Kidney (tissue), 22 donors: ENCODE measurements at places on chromosomes 16 and 17. TPM values are rescaled to one million over a fixed set of nuclear protein-coding genes. Genes with fewer than 3 reads are reported as not detected.

DNA sequence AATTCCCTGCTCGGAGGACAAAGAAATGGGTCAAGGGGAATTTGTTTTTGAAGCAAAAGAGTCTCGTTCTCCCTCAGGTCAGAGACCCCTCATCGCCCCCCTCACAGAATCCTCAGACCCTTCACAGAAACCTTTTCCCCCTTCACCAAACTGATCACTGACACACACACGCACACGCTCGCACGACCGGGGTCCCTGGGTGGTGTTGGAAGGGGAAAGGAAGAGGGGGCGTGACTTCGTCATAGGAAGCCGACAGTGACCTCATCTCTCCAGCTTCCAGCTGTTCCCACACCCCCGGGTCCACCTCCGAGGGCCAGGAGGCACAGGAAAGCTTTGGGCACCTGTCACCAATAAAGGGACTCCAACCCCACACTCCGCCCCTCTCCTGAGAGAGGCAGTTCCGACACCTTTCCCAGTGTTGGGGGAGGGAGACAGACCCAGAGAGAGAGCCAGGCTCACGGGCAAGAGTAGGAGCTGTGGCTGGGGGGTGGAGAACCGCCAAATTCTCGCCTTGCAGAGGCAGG, 1.2 kb downstream of the ASGR1 start:
- peak overlapping the region; percentile 68 for H3K4me3 ChIP-seq
- no peak overlapping the region for H3K27ac ChIP-seq

DNA sequence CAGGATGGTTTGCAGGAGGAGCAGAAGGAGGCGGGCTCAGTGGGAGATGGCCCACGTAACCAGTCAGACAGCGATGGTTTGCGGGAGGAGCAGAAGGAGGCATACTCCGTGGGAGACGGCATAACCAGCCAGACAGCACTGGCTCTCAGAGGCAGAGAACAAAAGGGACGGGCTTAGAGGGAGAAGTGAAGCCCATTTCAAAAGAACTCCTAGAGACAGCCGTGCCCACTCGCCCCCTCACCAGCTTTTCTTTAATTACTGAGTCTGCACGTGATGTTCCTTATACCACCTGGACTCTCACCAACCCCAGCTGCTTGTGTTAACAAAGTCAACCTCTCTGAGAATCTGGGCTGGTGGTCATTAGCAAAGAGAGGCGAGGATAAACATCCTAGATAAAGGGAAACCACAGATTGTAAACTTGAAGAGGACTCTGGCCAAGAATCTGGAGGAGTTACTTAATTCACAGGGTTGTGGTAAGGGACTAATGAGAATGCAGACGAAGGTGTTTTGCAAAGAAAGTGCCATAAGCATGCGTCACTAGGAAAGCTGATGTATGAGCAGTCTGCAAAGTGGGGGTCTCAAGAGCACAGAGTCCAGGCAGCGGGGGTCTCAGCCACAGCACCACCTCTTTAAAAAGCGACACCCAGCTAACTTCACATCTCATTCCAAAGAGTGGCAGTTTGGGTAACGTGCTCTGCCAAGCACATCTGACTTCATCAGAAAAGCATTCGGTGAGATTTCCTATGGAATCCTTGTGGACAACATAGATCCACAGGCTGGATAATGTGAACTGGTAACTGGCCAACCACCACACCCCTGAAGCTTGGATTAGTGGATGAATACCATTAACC, 51.7 kb downstream of the NXN start:
- H3K27me3 ChIP-seq = no peaks in the 10 kb centered on the region
- H3K36me3 ChIP-seq = no peaks in the 10 kb centered on the region
- no peaks in the 10 kb centered on the region for H3K4me1 ChIP-seq
- no peak for DNase-seq

- no peak overlapping the region for H3K4me3 ChIP-seq
- DNase-seq = no peak
- no peaks in the 10 kb centered on the region for H3K36me3 ChIP-seq
- H3K4me1 ChIP-seq = no peaks in the 10 kb centered on the region
These were observed 14.6 kb upstream of the KCNJ16 start for GRCh38 chr17:70060415-70060814.

Gene CRISPLD2
- total RNA-seq = 108 TPM

GRCh38 chr16:383326-384051, 1.7 kb upstream of the PGAP6 start:
- peak overlapping the region; percentile 48 for H3K4me3 ChIP-seq
- H3K27ac ChIP-seq = peak overlapping the region; percentile 89
- H3K27me3 ChIP-seq = no peaks in the 10 kb centered on the region
- no peaks in the 10 kb centered on the region for H3K36me3 ChIP-seq

Gene JUP
- total RNA-seq = 223 TPM

GRCh38 chr16:4214215-4214621, 27.7 kb downstream of the SRL start:
- H3K4me1 ChIP-seq = peaks cover 13% of the 10 kb centered on the region
- no peak overlapping the region for H3K4me3 ChIP-seq
- no peak for DNase-seq
- H3K36me3 ChIP-seq = no peaks in the 10 kb centered on the region

GRCh38 chr16:66706506-66706880, 9.9 kb upstream of the CMTM4 start:
- peak overlapping the region; percentile 81 for H3K27ac ChIP-seq
- peak; percentile 45 for DNase-seq
- no peaks in the 10 kb centered on the region for H3K27me3 ChIP-seq
- H3K4me3 ChIP-seq = peak overlapping the region; percentile 40
- no peaks in the 10 kb centered on the region for H3K36me3 ChIP-seq

GRCh38 chr16:56382459-56382858, 42.9 kb downstream of the AMFR start:
- H3K4me1 ChIP-seq = no peaks in the 10 kb centered on the region
- H3K27me3 ChIP-seq = no peaks in the 10 kb centered on the region
- H3K27ac ChIP-seq = no peak overlapping the region
- H3K36me3 ChIP-seq = peaks cover 15% of the 10 kb centered on the region

- no peak overlapping the region for H3K4me3 ChIP-seq
- no peaks in the 10 kb centered on the region for H3K36me3 ChIP-seq
- no peaks in the 10 kb centered on the region for H3K27me3 ChIP-seq
- no peak for DNase-seq
These were observed 18.2 kb downstream of the PAFAH1B1 start for GRCh38 chr17:2611627-2612026.

- DNase-seq = no peak
- H3K4me3 ChIP-seq = no peak overlapping the region
- H3K27ac ChIP-seq = no peak overlapping the region
- no peaks in the 10 kb centered on the region for H3K4me1 ChIP-seq
- no peaks in the 10 kb centered on the region for H3K27me3 ChIP-seq
These were observed 31.8 kb downstream of the SLC39A11 start for GRCh38 chr17:73060721-73061120.

DNA sequence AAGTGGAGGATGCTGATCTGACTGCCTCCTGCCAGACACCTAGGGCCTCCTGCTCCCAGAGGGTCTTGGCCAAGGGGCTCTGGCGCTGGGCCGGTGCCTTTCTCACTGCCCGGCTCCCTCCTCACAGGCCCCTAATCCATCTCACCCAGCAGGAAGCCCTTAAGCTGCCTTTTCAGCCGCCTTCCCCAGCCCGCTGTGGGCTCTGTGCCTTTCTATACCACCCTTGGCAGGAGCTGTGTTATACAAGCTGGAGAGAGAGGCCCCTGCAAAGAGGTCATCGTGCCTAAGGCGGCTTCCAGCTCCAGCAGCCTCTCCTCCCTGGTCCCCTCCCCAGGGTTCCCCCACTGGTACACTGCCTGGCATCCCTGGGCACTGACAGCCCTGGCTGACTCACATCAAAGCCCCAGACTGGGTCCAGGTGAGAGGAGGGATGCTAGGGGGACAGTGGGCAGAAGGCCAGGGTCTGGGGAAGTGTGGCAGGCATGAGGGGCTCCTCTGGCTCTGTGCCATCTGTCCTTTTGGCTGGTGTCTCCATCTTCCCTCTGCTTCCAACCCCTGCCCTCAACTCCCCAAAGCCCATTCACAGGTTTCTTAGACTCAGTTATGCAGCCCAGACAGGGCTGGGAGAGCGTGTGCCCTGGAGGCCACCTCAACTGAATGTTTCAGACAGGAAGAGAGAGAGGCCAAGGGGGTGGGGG, 15.3 kb upstream of the FZD2 start:
- no peaks in the 10 kb centered on the region for H3K4me1 ChIP-seq
- H3K36me3 ChIP-seq = no peaks in the 10 kb centered on the region
- H3K27ac ChIP-seq = no peak overlapping the region
- no peaks in the 10 kb centered on the region for H3K27me3 ChIP-seq

DNA sequence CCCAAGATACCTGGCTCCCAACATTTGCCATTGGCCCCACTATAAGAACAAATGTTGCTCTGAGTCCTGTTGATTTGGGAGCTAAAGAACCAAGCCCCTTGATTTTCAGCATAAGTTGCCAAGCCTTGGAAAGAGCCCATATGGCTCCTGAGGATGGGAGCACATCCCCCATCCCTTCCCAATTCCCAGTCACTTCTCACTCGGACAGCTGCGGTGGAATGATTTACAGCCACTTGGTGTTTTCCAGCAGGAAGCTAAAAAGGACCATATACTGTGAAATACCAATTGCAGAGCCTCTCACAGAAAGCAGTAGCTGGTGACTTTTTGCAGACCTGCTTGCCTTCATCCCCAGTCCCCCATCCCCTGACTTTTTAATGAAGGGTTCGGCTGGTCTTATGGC, 524.6 kb downstream of the GRIN2A start:
- no peak overlapping the region for H3K27ac ChIP-seq
- H3K4me3 ChIP-seq = no peak overlapping the region
- no peaks in the 10 kb centered on the region for H3K27me3 ChIP-seq
- H3K4me1 ChIP-seq = no peaks in the 10 kb centered on the region
- DNase-seq = peak; percentile 57
- H3K36me3 ChIP-seq = no peaks in the 10 kb centered on the region

DNA sequence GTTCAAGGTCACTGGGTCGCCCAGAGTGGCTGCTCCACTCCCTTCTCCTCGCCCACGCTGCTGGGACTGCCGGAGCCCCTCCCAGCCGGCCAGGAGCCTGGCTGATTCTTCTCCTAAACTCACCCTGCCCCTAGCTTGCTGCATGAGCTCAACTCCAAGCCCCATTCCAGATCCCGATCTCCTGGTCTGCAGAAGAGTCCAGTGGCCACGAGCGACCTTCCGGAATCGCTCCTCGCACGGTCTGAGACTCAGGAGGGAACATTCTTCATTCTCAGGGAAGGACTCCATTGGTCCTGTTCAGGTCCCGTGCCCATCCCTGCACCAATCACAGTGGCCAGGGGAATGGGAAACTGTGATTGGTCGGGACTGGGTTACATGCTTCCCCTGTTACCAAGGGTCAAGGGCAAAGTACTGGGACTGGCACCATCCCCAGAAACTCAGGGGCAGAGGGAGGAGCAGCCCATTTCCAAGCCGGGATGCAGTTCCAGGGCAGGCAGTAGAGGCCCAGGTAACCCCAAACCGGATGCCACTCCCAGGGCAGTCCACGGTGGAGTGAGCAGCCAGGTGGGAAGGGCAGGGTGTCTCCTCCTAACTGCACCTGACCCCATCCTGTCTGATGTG, 24.5 kb upstream of the CIBAR2 start:
- peak overlapping the region; percentile 81 for H3K27ac ChIP-seq
- no peaks in the 10 kb centered on the region for H3K36me3 ChIP-seq
- no peaks in the 10 kb centered on the region for H3K27me3 ChIP-seq
- H3K4me1 ChIP-seq = no peaks in the 10 kb centered on the region
- peak overlapping the region; percentile 58 for H3K4me3 ChIP-seq
- no peak for DNase-seq

DNA sequence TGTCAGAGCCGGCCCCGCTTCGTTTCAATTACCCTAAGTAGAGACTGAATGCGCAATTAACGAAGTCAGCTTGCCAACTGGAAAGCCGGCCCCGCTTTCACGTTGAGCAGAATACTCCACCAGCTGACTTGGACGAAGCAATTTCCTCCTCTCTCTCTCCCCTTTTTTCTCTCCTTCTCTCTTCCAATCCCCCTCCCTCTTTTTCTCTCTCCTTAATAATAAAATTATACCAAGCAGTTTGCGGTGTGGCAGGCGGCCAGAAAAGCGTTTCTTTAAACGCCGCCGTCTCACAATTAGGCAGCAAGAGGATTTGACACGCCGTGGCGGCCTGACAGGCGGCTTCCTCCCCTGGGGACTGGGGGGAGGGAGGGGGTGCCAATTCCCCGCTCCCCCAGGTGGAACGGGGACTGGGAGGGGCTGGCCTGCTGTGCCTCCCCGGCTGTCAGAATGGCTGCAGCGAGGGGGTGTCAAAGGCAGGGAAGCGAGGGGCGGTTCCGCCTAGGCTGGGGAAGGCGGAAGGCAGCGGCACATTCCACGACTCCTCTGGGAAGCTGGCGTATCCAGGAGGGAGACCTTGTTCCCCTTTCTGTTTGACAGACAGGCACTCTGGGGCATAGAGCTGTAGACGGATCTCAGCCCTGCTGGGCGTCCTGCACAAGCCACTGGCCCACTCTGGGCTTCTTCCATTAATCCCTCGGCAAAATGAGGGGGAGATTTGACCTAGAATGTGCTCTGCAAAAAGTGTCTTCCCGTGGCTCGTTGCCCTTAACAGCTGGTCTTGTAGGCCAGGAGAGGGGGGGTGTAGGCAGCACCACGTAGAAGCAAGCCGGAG, 52.7 kb downstream of the SREBF1 start:
- peak overlapping the region; percentile 71 for H3K27ac ChIP-seq
- peak overlapping the region; percentile 32 for H3K4me3 ChIP-seq
- H3K27me3 ChIP-seq = no peaks in the 10 kb centered on the region
- H3K36me3 ChIP-seq = no peaks in the 10 kb centered on the region
- peaks cover 27% of the 10 kb centered on the region for H3K4me1 ChIP-seq

GRCh38 chr16:28975158-28975599, 601 bp downstream of the SPNS1 start:
- no peaks in the 10 kb centered on the region for H3K27me3 ChIP-seq
- H3K4me3 ChIP-seq = peak overlapping the region; percentile 96
- no peaks in the 10 kb centered on the region for H3K4me1 ChIP-seq
- H3K27ac ChIP-seq = no peak overlapping the region

GRCh38 chr17:45948498-45948880, 50.6 kb upstream of the STH start:
- no peak for DNase-seq
- peaks cover 4% of the 10 kb centered on the region for H3K27me3 ChIP-seq
- H3K36me3 ChIP-seq = no peaks in the 10 kb centered on the region
- peak overlapping the region; percentile 32 for H3K4me3 ChIP-seq
- no peak overlapping the region for H3K27ac ChIP-seq
- peaks cover 5% of the 10 kb centered on the region for H3K4me1 ChIP-seq

- H3K4me1 ChIP-seq = no peaks in the 10 kb centered on the region
- no peaks in the 10 kb centered on the region for H3K36me3 ChIP-seq
- H3K27me3 ChIP-seq = no peaks in the 10 kb centered on the region
- no peak overlapping the region for H3K27ac ChIP-seq
These were observed 9.8 kb upstream of the CBFB start for GRCh38 chr16:67019171-67019570.

- H3K4me3 ChIP-seq = no peak overlapping the region
- H3K27ac ChIP-seq = no peak overlapping the region
- DNase-seq = no peak
- no peaks in the 10 kb centered on the region for H3K36me3 ChIP-seq
- no peaks in the 10 kb centered on the region for H3K4me1 ChIP-seq
- H3K27me3 ChIP-seq = no peaks in the 10 kb centered on the region
These were observed 11.9 kb downstream of the SEC14L5 start for GRCh38 chr16:4970010-4970409.

Gene PRR15L
- total RNA-seq = 105 TPM
